ENCODE measurements at places on chromosomes 1 and 21. TPM values are rescaled to one million over a fixed set of nuclear protein-coding genes. Genes with fewer than 3 reads are reported as not detected.

Gene PCP4L1
- 27.9 TPM for total RNA-seq

Gene OPTC
- not detected for total RNA-seq

Gene RIMKLA
- total RNA-seq: 25.4 TPM

Gene SELE
- total RNA-seq: 0.23 TPM

Gene POTED
- not detected for total RNA-seq

Gene CFHR4
- total RNA-seq: 0.69 TPM

Gene IGSF9
- 3.9 TPM for total RNA-seq

Gene ADGRL2
- total RNA-seq: 164 TPM

Gene C8B
- not detected for total RNA-seq

Gene ATF6
- total RNA-seq: 34.8 TPM

Gene LRRC38
- 0.46 TPM for total RNA-seq

Gene SPRR2A
- total RNA-seq: not detected

Gene TMEM234
- 14.8 TPM for total RNA-seq

Gene S100A12
- 4.8 TPM for total RNA-seq

Gene TGFB2
- total RNA-seq: 30.7 TPM

Gene PTPN22
- 0.92 TPM for total RNA-seq

Gene FLG2
- not detected for total RNA-seq

Gene CELA2B
- not detected for total RNA-seq

Gene C1orf116
- total RNA-seq: not detected

Gene ST6GALNAC5
- 58.6 TPM for total RNA-seq

Gene ZNF683
- not detected for total RNA-seq

Gene CYP4A11
- total RNA-seq: 0.23 TPM

Gene YY1AP1
- total RNA-seq: 496 TPM

Gene CTSE
- not detected for total RNA-seq

Gene TNNI3K
- total RNA-seq: 7.2 TPM

Gene RIIAD1
- 13.4 TPM for total RNA-seq

Gene RCAN1
- 55.1 TPM for total RNA-seq

Gene SPRR2G
- total RNA-seq: not detected

Gene AGT
- 42.4 TPM for total RNA-seq

Gene KRTAP13-2
- not detected for total RNA-seq

Data from diencephalon (tissue), 1 donor.